ENCODE measurements at places on chromosomes 3 and 15.

DNA sequence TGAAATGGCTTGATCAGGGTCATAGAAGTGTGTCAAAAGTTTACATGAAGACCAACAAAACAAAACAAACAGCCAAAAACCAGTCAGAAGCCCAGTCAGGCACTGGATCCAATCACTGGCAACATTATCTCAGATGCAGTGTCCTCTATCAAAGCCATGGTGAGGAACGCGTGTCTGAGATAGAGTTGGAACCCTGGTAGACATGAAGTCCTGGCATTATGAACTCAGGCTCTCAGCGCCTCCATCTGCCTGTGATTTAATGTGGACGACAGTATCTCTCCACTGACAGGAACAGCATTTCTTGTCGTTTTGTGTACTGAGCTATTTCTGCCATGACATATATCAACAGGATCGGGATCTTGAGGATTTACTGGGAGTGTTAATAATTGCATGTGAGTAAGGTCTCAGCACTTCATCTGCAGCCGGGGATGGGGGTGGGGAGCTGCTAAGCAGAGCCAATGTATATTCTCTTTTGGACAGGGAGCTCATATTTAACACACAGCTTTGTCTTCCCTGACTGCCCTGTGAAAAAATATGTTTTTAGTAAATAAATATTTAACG is 1120.0 kb downstream of the IGSF11 start:
- DNase-seq: no peak

DNA sequence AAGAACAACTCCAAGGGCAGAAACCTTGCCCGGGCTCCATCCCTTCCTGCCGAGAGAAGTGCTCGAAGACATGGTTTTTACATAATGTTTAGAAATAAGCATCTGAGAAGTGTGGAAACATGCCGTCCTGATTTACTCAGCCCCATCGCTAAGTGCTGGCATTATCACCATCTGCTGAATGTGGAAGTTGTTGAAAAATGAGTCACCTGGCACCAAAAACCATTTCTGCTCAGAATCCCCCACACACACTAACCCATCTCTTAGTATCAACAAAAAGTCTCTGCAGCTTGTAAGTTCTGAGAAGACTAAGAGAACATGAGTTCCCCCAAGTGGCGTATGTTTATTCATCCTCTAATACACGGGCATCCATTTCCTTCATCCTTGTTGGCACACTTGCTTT is 51.0 kb upstream of the ARL8B start:
- no peak for DNase-seq

GRCh38 chr15:83954506-83954905 is 281.1 kb upstream of the GOLGA6L4 start:
- no peak for DNase-seq

GRCh38 chr3:46017720-46018119 is 9.6 kb downstream of the XCR1 start:
- no peak for DNase-seq

GRCh38 chr15:97966246-97966645 is 5.7 kb downstream of the ARRDC4 start:
- DNase-seq: no peak

- no peak for DNase-seq
Measured at GRCh38 chr3:16484984-16485383, 28.5 kb downstream of the RFTN1 start.

- DNase-seq: no peak
Measured at GRCh38 chr15:70853318-70853972, 512 bp downstream of the LARP6 start.

DNA sequence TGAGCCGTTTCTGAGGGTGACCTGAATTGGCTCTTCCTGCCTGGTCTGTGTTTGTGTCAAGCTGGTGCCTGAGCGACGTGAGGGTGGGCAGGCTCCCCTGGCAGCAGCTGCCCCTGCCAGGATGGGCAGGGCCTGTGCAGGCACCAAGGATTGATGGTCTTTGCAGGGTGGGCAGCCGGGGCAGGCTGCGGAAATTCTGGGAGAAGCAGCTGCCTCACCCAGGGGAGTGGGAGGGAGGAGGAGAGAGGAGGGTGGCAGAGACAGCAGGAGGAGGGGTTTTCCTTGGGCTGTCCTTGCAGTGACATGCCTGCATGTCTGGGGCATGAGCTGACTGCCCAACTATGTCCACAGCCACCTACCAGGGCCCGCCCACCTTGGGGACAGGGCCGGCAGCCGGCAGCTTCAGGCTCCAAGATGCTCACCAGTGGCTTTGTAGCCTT is 27.9 kb upstream of the SLC6A6 start:
- no peak for DNase-seq

GRCh38 chr3:142651711-142652110 is 55.5 kb downstream of the PLS1 start:
- DNase-seq: no peak

DNA sequence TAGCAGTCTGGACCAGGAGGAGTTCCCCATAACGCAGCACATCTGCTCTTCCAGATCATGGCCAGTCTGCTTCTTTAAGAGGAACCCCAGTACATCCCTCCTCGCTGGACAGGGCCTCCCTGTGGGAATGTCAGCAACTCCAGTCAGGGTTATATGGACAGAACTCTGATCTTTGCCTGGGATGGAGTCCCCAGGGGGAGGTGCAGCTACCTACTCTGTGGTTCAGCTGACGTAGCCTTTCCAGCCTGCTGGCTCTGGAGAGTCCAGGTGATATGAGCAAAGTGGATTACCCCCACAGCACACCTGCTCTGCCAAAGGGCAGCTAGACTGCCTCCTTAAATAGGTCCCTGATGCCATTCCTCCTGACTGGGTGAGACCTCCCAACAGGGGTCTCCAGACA is 417.1 kb upstream of the EPHA3 start:
- DNase-seq: no peak
